ENCODE measurements at places on chromosomes 5 and 9. TPM values are rescaled to one million over a fixed set of nuclear protein-coding genes. Genes with fewer than 3 reads are reported as not detected.

The TAF1L gene
- total RNA-seq, result not detected

The ERCC6L2 gene
- 54.5 TPM for total RNA-seq

The CMYA5 gene
- total RNA-seq, result 5.9 TPM

The RASGEF1C gene
- total RNA-seq, result 1.2 TPM

The IL17B gene
- total RNA-seq, result 18.0 TPM

The FAM221B gene
- total RNA-seq, result not detected

The MIER3 gene
- 27.2 TPM for total RNA-seq

The SAXO1 gene
- 0.24 TPM for total RNA-seq

The STX17 gene
- total RNA-seq, result 34.1 TPM

- H3K36me3 ChIP-seq, result no peaks in the 10 kb centered on the region
- no peak overlapping the region for H3K4me3 ChIP-seq
- no peaks in the 10 kb centered on the region for H3K4me1 ChIP-seq
- no peaks in the 10 kb centered on the region for H3K27me3 ChIP-seq
- H3K27ac ChIP-seq, result no peak overlapping the region
Observed at GRCh38 chr5:147621016-147621415, 111.1 kb upstream of the DPYSL3 start.

DNA sequence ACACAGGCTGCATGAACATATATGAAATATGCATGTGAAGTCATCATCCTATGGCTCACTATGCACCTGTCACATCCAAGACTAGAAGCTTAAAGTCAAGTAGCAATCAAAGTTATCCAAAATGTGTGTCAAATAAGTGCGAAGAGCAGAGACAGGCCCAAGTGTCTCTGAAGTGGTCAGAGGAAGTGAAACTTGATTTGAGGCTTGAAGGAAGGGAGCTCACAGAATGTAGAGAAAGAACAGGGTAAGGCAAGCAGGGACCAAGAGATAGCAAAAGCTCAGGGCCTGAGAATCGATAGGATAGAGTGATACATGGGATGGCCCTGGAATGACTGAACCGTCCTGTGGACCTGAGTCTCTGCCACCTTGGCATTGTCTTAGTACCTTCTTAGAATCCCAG is 274.3 kb upstream of the TRPC7 start:
- no peak overlapping the region for H3K4me3 ChIP-seq
- H3K27me3 ChIP-seq, result no peaks in the 10 kb centered on the region
- H3K36me3 ChIP-seq, result no peaks in the 10 kb centered on the region
- DNase-seq, result no peak

- no peak overlapping the region for H3K27ac ChIP-seq
- DNase-seq, result no peak
- no peaks in the 10 kb centered on the region for H3K4me1 ChIP-seq
Observed at GRCh38 chr5:149902177-149902576, 42.4 kb downstream of the PDE6A start.

DNA sequence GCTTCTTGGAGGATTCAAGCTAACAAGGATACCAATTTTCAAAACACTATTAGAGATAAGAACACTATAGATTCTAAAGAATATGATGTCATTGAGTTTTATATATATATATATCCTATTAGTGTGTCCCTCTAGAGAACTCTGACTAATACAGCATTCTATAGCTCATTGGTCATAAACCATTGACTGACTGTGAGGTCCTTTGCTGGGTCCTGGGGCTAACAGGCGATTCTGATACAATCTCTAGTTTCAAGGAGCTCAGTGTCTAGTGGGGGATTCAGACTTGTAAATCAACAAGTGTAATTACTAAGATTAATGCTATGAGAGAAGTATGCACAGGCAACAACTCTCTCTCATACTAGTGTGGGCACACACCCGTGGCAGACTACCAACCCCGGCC is 234.5 kb downstream of the DENND1A start:
- H3K27me3 ChIP-seq, result no peaks in the 10 kb centered on the region
- no peak overlapping the region for H3K27ac ChIP-seq
- no peak overlapping the region for H3K4me3 ChIP-seq
- DNase-seq, result no peak

GRCh38 chr9:116232424-116233159 is 79.0 kb downstream of the PAPPA start:
- no peaks in the 10 kb centered on the region for H3K4me1 ChIP-seq
- no peaks in the 10 kb centered on the region for H3K36me3 ChIP-seq
- H3K27ac ChIP-seq, result no peak overlapping the region
- H3K27me3 ChIP-seq, result no peaks in the 10 kb centered on the region
- no peak overlapping the region for H3K4me3 ChIP-seq
- no peak for DNase-seq

DNA sequence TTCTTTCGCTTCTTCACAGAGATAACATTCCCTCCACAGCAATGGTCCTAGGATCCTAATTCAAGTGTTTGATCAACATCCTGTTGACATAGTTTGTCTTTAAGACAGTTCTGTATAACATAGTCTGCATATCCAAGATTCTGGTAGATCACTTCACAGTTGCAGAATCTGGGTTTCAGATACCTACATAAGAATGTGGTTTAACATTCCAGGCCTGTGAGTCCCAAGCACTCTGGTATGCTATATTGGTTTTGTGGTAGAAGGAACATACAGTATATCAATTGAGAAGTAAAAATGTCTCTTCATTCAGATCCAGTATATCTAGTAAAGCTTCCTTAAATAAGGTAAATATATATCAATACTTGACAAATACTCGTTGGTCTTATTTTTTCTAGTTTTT is 914.2 kb upstream of the CDH6 start:
- no peak for DNase-seq
- H3K36me3 ChIP-seq, result no peaks in the 10 kb centered on the region
- no peak overlapping the region for H3K4me3 ChIP-seq

GRCh38 chr5:74186356-74187315 is 453.9 kb downstream of the ENC1 start:
- H3K4me1 ChIP-seq, result no peaks in the 10 kb centered on the region
- H3K4me3 ChIP-seq, result no peak overlapping the region
- H3K27me3 ChIP-seq, result no peaks in the 10 kb centered on the region
- H3K36me3 ChIP-seq, result no peaks in the 10 kb centered on the region

GRCh38 chr5:124504081-124504916 is 242.1 kb downstream of the ZNF608 start:
- no peak overlapping the region for H3K27ac ChIP-seq
- no peaks in the 10 kb centered on the region for H3K36me3 ChIP-seq
- no peaks in the 10 kb centered on the region for H3K4me1 ChIP-seq

DNA sequence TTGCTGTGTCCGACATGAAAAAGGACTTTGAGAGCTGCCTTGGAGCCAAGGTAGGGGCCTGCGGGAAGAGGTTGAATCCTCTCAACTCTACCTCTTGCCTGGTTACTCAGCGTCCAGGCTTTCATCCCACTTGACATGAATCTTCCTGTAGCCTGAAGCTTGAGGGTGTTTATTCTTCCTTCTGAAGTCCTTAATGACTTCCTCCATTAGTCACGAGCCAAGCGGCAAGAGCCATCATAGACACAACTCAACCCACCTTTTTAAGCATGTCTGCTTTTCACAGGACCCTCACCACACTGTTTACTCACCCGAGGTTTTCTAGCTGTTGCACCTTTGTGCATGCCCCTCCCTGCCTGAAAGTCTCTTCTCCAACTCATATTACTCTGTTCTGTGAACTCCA is 40.2 kb downstream of the ACO1 start:
- H3K4me1 ChIP-seq, result no peaks in the 10 kb centered on the region
- no peak for DNase-seq
- peaks cover 9% of the 10 kb centered on the region for H3K36me3 ChIP-seq

DNA sequence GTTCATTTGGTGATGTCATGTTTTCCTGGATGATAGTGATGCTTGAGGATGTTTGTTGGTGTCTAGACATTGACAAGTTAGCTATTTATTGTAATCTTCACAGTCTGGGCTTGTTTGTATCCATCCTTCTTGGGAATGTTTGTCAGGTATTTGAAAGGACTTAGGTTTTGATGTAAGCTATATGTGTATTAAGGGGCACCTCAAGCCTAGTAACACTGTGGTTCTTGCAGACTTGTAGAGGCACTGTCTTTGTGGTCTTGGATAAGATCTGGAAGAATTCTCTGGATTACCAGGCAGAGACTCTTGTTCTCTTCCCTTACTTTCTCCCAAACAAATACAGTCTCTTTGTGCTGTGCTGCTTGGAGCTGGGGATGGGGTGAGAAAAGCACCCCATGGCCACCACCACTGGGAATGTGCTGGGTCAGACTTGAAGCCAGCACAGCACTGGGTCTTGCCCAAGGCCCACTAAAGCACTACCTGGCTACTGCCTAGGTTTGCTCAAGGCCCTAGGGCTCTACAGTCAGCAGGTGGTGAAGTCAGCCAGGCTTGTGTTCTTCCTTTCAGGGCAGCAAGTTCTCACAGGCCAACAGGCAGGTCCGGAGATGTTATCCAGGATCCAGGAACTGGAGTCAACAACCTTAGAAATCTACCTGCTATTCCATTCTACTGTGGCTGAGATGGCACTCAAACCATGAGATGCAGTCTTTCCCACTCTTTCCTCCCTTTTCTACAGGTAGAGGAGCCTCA is 49.3 kb upstream of the GNA14 start:
- H3K27me3 ChIP-seq, result no peaks in the 10 kb centered on the region
- no peak overlapping the region for H3K27ac ChIP-seq
- H3K4me1 ChIP-seq, result no peaks in the 10 kb centered on the region
- H3K36me3 ChIP-seq, result no peaks in the 10 kb centered on the region

- no peak overlapping the region for H3K27ac ChIP-seq
- H3K36me3 ChIP-seq, result no peaks in the 10 kb centered on the region
- H3K4me3 ChIP-seq, result no peak overlapping the region
Observed at GRCh38 chr5:115490596-115490995, 54.0 kb downstream of the FEM1C start.

DNA sequence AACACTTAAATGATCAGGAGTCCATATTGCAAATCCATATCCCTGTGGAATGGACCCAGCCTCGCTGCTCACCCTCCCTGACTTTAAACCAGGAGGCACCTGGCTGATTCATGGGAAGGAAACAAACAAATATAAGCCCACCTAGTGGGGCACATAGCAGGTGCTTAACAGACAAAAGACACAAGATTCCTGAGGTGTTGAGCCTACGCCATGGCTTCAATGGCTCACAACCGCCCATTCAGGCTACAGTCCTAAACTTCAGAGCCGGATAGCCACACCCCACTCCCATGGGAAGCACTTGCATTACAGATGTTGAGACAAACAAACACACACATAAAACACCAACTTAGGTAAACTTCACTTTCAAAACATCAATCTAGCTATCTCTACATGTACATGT is 359.9 kb downstream of the ICE1 start:
- no peak overlapping the region for H3K27ac ChIP-seq
- no peak overlapping the region for H3K4me3 ChIP-seq
- H3K27me3 ChIP-seq, result no peaks in the 10 kb centered on the region
- H3K4me1 ChIP-seq, result no peaks in the 10 kb centered on the region
- H3K36me3 ChIP-seq, result no peaks in the 10 kb centered on the region
- DNase-seq, result no peak

Measured in aorta (tissue), 5 donors.